Psoas muscle (tissue), 8 donors: ENCODE measurements at places on chromosomes 16 and 17. TPM values are rescaled to one million over a fixed set of nuclear protein-coding genes. Genes with fewer than 3 reads are reported as not detected.

ALDH3A1 gene
- 0.17 TPM for total RNA-seq

TMEM88 gene
- total RNA-seq = 16.3 TPM

TAC4 gene
- not detected for total RNA-seq

RRAD gene
- 578 TPM for total RNA-seq

SLC25A10 gene
- total RNA-seq = 2.8 TPM

ZG16B gene
- not detected for total RNA-seq

C16orf46 gene
- 0.36 TPM for total RNA-seq

DNA sequence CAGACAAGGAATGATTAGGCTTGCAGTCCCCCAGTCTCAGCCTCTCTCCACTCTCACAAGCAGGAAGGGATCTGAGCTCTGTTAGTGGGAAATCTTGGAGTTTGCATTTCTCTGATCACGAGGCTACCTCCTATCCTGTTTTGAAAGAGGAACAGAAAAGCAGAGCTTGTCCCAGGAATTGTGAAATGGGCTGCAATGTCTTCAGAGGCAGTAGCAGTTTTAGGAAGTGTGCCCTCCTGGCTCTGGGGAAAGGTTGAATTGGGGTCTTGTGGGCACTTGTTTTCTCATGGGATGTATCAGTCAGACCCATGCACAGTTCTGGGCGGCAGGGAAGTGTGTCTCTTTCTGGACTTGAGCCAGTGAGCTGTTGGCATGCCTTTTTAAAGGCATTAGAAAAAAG, 22.8 kb downstream of the NUP85 start:
- no peak overlapping the region for H3K27ac ChIP-seq
- no peak for DNase-seq
- H3K4me3 ChIP-seq = no peak overlapping the region
- peaks cover 3% of the 10 kb centered on the region for H3K36me3 ChIP-seq
- no peaks in the 10 kb centered on the region for H3K4me1 ChIP-seq

DNA sequence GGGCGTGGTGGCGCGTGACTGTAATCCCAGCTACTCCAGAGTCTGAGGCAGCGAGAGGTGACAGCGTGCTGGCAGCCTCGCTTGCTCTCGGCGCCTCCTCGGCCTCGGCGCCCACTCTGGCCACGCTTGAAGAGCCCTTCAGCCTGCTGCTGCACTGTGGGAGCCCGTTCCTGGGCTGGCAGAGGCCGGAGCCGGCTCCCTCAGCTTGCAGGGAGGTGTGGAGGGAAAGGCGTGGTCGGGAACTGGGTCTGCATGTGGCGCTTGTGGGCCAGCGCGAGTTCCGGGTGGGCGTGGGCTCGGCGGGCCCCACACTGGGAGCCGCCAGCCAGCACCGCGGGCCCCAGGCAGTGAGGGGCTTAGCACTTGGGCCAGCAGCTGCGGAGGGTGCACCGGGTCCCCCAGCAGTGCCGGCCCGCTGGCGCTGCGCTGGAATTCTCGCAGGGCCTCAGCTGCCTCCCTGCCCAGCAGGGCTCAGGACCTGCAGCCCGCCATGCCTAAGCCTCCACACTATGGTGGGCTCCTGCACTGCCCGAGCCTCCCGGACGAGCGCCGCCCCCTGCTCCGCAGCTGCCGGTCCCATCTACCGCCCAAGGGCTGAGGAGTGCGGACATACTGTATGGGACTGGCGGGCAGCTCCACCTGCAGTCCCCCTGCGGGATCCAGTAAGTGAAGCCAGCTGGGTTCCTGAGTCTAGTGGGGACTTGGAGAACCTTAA, 1093.3 kb upstream of the CDH8 start:
- H3K36me3 ChIP-seq = no peaks in the 10 kb centered on the region
- H3K4me3 ChIP-seq = no peak overlapping the region
- H3K27me3 ChIP-seq = no peaks in the 10 kb centered on the region

DNA sequence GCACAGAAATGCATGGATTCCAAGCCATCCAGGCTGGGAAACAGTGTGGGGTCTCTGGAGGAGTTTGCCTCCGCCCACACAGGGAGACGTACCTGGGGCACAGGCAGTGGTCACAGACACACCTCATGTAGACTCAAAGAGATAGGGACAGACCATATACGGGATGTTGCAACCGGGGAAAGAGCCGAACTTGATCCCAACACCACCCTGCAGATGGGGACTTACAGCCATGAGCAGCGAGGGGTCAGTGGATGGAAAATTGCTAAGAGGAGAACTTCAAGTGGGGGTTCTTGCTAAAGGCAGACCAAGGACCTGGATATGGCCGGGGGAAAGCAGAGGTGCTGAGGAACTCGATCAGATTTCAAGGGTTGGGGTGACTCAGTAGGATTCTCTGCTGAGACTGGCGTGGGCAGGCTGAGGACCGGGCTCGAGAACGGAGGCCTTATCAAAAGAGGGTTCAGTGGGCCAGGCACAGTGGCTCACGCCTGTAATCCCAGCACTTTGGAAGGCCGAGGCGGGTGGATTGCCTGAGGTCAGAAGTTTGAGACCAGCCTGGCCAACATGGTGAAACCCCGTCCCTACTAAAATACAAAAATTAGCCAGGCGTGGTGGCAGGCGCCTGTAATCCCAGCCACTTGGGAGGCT, 12.0 kb upstream of the DNAH17 start:
- no peak for DNase-seq
- no peaks in the 10 kb centered on the region for H3K4me1 ChIP-seq
- no peaks in the 10 kb centered on the region for H3K36me3 ChIP-seq
- H3K27me3 ChIP-seq = no peaks in the 10 kb centered on the region
- no peak overlapping the region for H3K27ac ChIP-seq

GRCh38 chr17:74149597-74150427, 53.7 kb upstream of the RPL38 start:
- no peaks in the 10 kb centered on the region for H3K27me3 ChIP-seq
- no peak overlapping the region for H3K4me3 ChIP-seq
- DNase-seq = no peak
- H3K4me1 ChIP-seq = no peaks in the 10 kb centered on the region
- H3K27ac ChIP-seq = no peak overlapping the region

- no peaks in the 10 kb centered on the region for H3K36me3 ChIP-seq
- no peak overlapping the region for H3K4me3 ChIP-seq
- no peaks in the 10 kb centered on the region for H3K4me1 ChIP-seq
- no peak overlapping the region for H3K27ac ChIP-seq
- no peaks in the 10 kb centered on the region for H3K27me3 ChIP-seq
These were observed 46.1 kb downstream of the IRX5 start for GRCh38 chr16:54976651-54977200.

GRCh38 chr16:78811247-78811646, 711.8 kb downstream of the WWOX start:
- H3K27ac ChIP-seq = no peak overlapping the region
- no peaks in the 10 kb centered on the region for H3K27me3 ChIP-seq
- peaks cover 11% of the 10 kb centered on the region for H3K4me1 ChIP-seq
- H3K36me3 ChIP-seq = no peaks in the 10 kb centered on the region
- no peak for DNase-seq

GRCh38 chr17:5788266-5788900, 204.1 kb upstream of the NLRP1 start:
- H3K4me1 ChIP-seq = no peaks in the 10 kb centered on the region
- H3K36me3 ChIP-seq = no peaks in the 10 kb centered on the region
- no peaks in the 10 kb centered on the region for H3K27me3 ChIP-seq
- no peak overlapping the region for H3K4me3 ChIP-seq
- no peak for DNase-seq
- no peak overlapping the region for H3K27ac ChIP-seq

- no peak overlapping the region for H3K27ac ChIP-seq
- H3K4me1 ChIP-seq = no peaks in the 10 kb centered on the region
- H3K27me3 ChIP-seq = no peaks in the 10 kb centered on the region
- H3K4me3 ChIP-seq = no peak overlapping the region
- H3K36me3 ChIP-seq = peaks cover 36% of the 10 kb centered on the region
- no peak for DNase-seq
These were observed 18.4 kb downstream of the ABCA9 start for GRCh38 chr17:69042308-69042707.

GRCh38 chr16:11596572-11597226, 10.0 kb upstream of the LITAF start:
- no peak overlapping the region for H3K4me3 ChIP-seq
- H3K27ac ChIP-seq = no peak overlapping the region
- DNase-seq = no peak
- no peaks in the 10 kb centered on the region for H3K4me1 ChIP-seq

GRCh38 chr16:9787717-9788116, 394.5 kb downstream of the GRIN2A start:
- no peaks in the 10 kb centered on the region for H3K27me3 ChIP-seq
- H3K36me3 ChIP-seq = no peaks in the 10 kb centered on the region
- DNase-seq = no peak
- H3K4me3 ChIP-seq = no peak overlapping the region

- no peak overlapping the region for H3K4me3 ChIP-seq
- no peak for DNase-seq
- no peaks in the 10 kb centered on the region for H3K36me3 ChIP-seq
- H3K27ac ChIP-seq = no peak overlapping the region
- no peaks in the 10 kb centered on the region for H3K4me1 ChIP-seq
These were observed 281.4 kb downstream of the BCAS3 start for GRCh38 chr17:60959011-60959410.

- no peak for DNase-seq
- H3K27ac ChIP-seq = no peak overlapping the region
- no peaks in the 10 kb centered on the region for H3K27me3 ChIP-seq
- no peaks in the 10 kb centered on the region for H3K4me1 ChIP-seq
- H3K4me3 ChIP-seq = no peak overlapping the region
- H3K36me3 ChIP-seq = no peaks in the 10 kb centered on the region
These were observed 47.6 kb downstream of the ABAT start for GRCh38 chr16:8722025-8722348.

DNA sequence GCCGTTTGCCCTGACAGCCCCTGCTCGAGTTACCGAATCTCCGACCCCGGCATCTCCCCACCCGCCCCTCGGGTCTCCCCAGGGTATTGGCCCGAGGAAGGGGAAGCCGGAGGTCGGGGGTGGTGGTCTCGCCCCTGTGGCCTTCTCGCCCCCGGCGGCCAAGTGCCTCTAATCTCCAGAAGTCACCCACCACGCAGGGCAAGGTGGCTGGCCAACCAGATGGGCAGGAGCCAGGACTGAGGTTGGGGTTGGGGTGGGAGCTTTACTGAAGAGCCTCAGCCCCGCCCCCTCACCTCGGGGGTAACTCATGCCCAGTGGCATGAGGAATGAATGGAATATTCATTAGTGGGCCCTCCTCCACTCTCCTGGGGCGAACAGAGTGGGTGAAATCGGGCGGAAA, 637 bp downstream of the DHRS11 start:
- H3K27me3 ChIP-seq = no peaks in the 10 kb centered on the region
- H3K27ac ChIP-seq = peak overlapping the region; percentile 81
- peaks cover 38% of the 10 kb centered on the region for H3K36me3 ChIP-seq
- H3K4me3 ChIP-seq = peak overlapping the region; percentile 98

DNA sequence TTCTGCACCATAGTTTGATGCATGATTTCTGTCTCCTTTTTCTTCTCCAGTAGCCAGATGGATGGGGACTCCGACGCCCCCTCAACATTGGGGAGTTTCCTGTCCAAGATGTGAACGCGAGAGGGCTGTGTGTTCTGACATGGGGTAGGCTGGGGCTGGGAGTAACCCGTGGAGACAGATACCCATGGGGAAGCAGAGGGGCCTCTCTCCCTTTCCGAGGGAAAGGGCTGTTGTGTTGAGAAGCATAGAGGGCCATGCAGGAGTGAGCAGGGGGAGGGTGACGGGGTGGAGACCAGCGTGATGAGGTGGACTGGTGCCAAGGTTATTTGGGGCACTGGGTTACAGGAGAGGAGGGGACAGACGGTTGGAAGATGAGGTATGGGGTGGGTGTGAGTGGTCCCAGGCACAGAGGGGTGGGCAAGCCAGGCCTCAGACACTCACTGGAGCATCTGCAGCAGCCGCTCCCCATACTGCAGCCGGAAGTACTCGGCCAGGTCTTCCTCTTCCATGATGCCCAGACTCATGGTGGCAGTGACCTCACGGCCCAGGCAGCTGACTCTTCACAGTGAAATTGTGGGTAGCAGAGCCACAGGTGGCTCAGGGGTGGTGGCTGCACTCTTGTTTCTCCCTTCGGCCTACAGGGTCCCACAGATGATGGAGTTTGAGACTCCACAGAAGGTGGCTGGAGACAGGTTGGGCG, 400 bp downstream of the CCDC42 start:
- H3K27ac ChIP-seq = no peak overlapping the region
- no peaks in the 10 kb centered on the region for H3K4me1 ChIP-seq
- no peaks in the 10 kb centered on the region for H3K36me3 ChIP-seq
- no peak for DNase-seq
- H3K27me3 ChIP-seq = no peaks in the 10 kb centered on the region
- no peak overlapping the region for H3K4me3 ChIP-seq

- no peaks in the 10 kb centered on the region for H3K27me3 ChIP-seq
- no peak overlapping the region for H3K4me3 ChIP-seq
- H3K4me1 ChIP-seq = no peaks in the 10 kb centered on the region
- H3K27ac ChIP-seq = peak overlapping the region; percentile 25
- peaks cover 2% of the 10 kb centered on the region for H3K36me3 ChIP-seq
These were observed 34.4 kb downstream of the SLC7A5 start for GRCh38 chr16:87834668-87835473.

DNA sequence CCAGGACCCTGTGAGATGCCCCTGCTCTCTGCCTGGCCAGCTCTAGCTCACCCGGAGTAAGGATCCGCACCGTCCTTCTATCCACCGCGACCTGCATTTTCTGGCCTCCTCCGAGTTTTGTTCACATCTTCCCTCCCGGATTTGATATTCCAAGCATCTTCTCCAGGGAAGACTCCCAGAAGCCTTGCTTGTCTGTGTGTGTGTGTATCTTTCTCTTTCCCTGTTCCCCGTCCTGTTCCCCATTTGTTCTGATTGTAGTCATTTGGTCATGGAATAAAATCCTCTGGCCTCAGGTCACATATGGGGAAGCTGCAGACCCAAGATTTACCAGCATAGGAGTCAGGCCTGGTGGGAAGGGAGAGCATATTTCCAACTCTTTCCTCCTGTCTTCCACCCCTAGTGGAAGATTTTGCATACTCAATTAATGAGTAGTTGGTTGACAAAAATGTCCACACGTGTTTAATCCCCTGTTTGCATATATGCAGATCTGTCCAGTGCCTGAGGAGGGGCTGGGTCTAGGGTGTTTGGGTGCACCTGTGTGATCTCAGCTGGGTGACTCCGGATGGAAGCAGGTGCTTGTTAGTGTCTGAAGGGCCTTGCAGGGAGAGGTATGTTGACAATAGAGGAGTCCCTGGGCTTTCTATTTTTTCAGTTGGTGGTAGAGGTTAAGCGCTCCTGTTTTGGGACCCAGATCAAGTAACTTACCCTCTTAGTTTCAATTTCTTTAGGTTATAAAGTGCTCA, 1.9 kb downstream of the PRAC1 start:
- H3K4me3 ChIP-seq = no peak overlapping the region
- H3K27ac ChIP-seq = no peak overlapping the region
- H3K27me3 ChIP-seq = peaks cover 54% of the 10 kb centered on the region

- no peaks in the 10 kb centered on the region for H3K36me3 ChIP-seq
- DNase-seq = no peak
- no peaks in the 10 kb centered on the region for H3K27me3 ChIP-seq
- H3K4me3 ChIP-seq = no peak overlapping the region
- no peak overlapping the region for H3K27ac ChIP-seq
- no peaks in the 10 kb centered on the region for H3K4me1 ChIP-seq
These were observed 110.7 kb upstream of the SDK2 start for GRCh38 chr17:73754886-73755400.
